ENCODE measurements at places on chromosomes 2 and 18.

- DNase-seq: no peak
Observed at GRCh38 chr2:36462311-36462935, 106.8 kb downstream of the CRIM1 start.

DNA sequence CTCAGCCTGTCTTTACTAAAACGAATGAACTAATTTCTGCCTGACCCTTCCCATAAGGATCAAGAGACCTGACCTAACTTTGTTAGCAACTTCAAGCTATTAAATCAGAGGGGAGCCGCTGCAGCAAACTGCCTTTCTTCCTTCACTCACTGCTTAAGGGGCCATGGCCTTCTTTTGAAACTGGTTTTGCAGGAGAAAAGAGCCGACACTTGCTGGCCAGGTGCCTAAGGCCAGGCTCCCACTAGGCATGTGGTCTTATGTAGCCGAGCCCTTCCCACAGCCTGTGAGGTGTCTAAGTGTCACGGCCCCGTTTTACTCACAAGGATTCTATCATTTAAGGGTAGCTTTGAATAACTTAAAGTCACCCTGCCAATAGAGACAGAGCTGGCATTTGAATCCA, 130.8 kb downstream of the ZNF236 start:
- DNase-seq: no peak

- DNase-seq: peak; percentile 58
Observed at GRCh38 chr2:168536925-168537466, 80.9 kb downstream of the CERS6 start.

DNA sequence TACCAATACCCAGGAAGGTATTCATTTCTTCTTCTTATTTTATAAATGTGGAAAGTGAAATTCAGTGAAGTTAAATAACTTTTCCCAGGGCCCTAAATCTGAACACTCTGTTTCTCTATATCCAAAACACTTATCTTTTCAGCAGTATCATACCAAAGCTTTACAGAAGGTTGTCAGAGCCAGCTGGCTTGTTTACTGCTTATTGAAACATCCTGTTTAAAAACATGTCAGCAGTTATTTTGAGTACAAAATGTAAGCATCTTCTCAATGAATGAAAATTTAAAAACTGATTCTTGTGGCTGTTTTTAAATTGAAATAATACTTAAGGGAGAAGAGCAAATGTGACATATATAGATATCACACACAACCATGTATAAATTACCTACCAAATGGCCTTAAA, 11.3 kb upstream of the CDH19 start:
- DNase-seq: no peak

- no peak for DNase-seq
Observed at GRCh38 chr2:210167227-210167626, 4.0 kb downstream of the KANSL1L start.

DNA sequence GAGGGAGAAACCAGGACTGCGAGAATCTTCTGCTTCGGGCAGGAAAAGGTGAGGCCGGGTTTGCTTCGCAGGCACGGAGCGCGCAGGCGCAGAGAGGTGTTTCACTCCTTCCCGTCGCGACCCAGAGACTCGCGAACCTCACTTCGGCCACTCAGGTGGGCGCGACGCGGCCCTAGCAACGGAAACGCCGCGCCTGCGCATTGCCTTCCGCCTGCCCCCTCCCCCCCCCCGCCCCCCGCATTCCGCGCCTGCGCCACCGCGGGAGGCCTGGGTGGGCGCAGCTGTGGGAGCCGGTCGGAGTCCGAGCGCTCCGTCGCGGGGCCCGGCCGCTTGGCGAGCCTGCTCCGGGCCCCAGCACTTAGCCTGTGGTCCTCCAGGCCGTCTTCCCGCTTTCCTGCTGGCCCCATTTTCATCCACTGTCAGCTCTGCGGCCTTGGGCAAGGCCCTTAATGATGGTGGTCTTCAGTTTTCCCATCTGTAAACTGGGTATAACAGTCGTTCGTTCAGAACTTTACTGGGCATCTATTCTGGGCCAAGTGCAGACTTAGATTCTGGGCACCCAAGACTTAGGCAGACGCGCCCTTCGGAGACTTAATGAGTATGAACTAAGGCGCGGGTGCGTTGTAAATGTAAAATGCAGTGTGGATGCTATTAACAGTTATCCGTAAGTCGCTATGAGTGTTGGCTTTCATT, 62.1 kb upstream of the ACKR3 start:
- DNase-seq: peak; percentile 21

DNA sequence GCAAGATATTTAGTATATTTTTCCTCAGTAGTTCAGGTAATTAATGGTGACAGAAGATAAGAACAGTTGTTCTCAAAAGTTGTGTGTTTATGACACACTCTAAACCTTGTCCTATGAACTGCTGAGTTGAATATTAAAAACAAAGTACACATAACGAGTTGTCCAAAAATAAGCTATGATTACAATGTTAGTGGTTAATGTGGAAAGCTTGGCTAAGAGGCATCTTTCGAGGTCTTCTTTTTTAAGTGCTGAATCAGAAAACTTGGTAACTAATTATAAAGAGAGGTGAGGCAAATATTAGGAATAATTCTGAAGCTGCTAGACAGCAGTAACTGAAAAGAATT, 1088.7 kb downstream of the SUCLG1 start:
- no peak for DNase-seq

DNA sequence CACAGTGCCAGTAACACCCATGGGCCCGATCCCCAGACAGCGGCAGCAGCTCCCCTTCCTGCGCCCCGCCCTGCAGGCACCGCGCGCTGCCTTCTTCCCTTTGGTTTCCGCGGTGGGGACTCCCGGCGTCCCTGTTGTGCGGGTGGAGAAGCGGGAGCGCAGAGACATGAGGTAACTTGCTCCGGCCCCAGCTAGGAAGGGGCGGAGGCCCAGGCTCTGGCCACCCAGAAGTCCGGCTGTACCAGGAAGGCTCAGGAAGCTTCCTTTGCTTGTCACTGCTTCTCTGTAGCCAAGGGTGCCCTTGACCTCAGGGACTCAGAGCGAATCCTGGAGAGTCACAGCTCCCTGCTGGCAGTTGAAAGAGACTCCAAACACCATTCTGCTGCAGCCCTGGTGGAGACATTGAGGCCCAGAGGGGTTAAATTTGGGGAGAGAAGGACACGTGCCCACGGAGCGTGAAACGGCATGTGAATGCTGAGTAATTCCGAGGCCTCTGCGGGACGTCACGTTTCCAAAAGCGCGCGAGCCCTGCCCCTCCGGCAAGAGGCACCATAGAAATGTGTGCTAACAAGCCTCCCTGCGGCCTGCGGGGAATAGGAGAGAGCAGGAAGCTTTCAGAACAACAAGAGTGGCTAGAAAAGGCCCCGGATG, 6.7 kb upstream of the ADCY3 start:
- DNase-seq: peak; percentile 82

GRCh38 chr2:225501022-225501421, 101.5 kb downstream of the NYAP2 start:
- no peak for DNase-seq

GRCh38 chr2:173751245-173751975, 213.8 kb downstream of the SP3 start:
- no peak for DNase-seq

DNA sequence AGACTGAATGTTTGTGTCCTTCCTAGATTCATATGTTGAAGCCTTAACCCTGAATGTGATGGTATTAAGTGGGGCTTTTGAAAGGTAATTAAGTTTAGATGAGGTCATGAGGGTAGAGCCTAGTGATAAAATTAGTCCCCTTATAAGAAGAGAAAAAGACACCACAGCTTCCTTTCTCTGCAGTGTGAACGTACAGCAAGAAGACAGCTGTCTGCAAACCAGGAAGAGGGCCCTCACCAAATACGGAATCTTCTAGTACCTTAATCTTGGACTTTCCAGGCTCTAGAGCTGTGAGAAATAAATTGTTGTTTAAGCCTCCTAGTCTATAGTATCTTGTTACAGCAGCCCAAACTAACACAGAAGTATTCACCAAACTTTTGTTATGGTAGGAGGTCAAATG, 57.1 kb upstream of the CYTIP start:
- DNase-seq: no peak

Measured in activated CD4-positive, alpha-beta T cell treated with anti-CD3 and anti-CD28 coated beads, Interleukin-2, Interleukin-6, amounts not matched to agents 100 ng/mL and 50 ng/mL, durations not matched to agents 16 hours and 8 hours (primary cell).